Neural progenitor cell (in vitro differentiated cells): ENCODE measurements at places on chromosomes 13 and 19. TPM values are rescaled to one million over a fixed set of nuclear protein-coding genes. Genes with fewer than 3 reads are reported as not detected.

- DNase-seq: no peak
- no peak overlapping the region for H3K27ac ChIP-seq
- H3K4me1 ChIP-seq: no peaks in the 10 kb centered on the region
- no peak overlapping the region for H3K4me3 ChIP-seq
- H3K36me3 ChIP-seq: no peaks in the 10 kb centered on the region
Measured at GRCh38 chr19:51441410-51442390, 16.6 kb downstream of the SIGLEC8 start.

Gene ZNF93
- 72.7 and 79.0 TPM in 2 replicates for total RNA-seq

DNA sequence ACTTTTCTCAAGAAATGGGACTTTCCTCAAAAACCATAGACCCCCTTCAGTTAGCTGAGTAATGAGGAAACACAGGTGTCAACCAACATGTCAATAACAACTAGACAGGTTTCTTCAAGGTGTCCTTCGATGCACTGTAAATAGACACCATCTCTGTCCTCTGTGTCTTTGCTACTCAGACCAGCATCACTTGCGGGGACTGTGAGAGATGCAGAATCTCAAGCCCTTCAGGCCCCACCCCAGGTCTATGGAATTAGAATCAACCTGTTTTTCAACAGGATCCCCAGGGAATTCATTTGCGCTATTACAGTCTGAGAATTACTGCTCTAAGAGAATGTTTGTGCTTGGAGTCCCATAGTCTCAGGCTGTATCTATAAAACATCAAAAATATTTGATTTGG is 469.9 kb downstream of the COG6 start:
- H3K4me3 ChIP-seq: no peak overlapping the region
- DNase-seq: no peak
- no peak overlapping the region for H3K27ac ChIP-seq
- no peaks in the 10 kb centered on the region for H3K27me3 ChIP-seq
- no peaks in the 10 kb centered on the region for H3K36me3 ChIP-seq

Gene CGB2
- 1.0 TPM in 1 of 2 replicates, not detected in the other for total RNA-seq

GRCh38 chr13:40101708-40102359 is 446.4 kb downstream of the COG6 start:
- no peak for DNase-seq
- H3K4me3 ChIP-seq: no peak overlapping the region
- no peak overlapping the region for H3K27ac ChIP-seq

Gene HIPK4
- 0.34 TPM in 1 of 2 replicates, not detected in the other for total RNA-seq

DNA sequence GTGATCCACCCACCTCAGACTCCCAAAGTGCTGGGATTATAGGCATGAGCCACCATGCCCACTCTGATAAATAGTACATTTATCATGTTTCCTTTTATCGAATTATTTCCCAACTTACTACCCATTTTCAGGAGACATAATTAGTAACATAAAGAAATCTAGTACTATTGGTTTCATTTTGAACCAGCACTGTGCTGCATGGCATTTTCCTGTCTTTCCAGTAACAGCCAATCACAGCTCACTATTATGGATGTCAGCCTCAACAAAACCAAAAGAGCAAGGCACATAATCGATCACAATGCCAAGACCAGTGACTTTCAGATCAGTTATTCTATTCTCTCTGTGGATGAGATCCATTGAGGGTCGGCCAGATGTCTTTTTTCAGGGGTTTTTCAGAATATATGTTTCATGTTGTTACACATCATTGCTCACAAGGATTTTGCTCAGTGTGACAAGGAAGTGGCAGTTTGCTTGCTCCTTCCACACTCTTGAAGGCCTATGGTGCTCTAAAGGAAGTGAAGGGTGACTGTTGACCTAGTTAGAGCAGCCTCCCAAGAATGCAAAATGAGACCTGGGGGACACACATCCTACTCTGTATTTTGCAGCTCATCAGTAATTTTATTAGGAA is 233.4 kb downstream of the KCNRG start:
- H3K36me3 ChIP-seq: no peaks in the 10 kb centered on the region
- no peak for DNase-seq
- no peaks in the 10 kb centered on the region for H3K27me3 ChIP-seq
- no peak overlapping the region for H3K4me3 ChIP-seq
- no peak overlapping the region for H3K27ac ChIP-seq
- no peaks in the 10 kb centered on the region for H3K4me1 ChIP-seq

Gene DCT
- total RNA-seq: 0.09 TPM in 1 of 2 replicates, not detected in the other

DNA sequence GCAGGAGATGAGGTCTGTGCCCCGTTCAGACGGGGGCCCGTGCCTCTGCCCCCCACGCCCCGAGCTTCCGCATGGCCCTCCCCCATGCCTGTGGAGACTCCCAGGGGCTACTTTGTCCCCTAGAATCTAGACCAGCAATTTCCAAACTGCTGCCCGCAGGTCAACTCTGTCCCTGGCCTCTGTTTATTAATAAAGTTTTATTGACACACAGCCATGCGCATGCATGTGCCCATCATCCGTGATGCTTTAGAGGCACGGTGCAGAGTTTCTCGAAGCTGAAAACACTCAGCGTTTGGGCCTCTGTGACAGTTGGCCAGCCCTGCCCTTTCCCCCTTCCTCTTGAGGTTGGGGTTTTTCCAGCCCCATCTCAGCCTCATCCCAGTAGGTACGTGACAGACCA is 140.0 kb downstream of the KDM4B start:
- H3K27me3 ChIP-seq: no peaks in the 10 kb centered on the region
- H3K4me1 ChIP-seq: peaks cover 11% of the 10 kb centered on the region
- no peak for DNase-seq

DNA sequence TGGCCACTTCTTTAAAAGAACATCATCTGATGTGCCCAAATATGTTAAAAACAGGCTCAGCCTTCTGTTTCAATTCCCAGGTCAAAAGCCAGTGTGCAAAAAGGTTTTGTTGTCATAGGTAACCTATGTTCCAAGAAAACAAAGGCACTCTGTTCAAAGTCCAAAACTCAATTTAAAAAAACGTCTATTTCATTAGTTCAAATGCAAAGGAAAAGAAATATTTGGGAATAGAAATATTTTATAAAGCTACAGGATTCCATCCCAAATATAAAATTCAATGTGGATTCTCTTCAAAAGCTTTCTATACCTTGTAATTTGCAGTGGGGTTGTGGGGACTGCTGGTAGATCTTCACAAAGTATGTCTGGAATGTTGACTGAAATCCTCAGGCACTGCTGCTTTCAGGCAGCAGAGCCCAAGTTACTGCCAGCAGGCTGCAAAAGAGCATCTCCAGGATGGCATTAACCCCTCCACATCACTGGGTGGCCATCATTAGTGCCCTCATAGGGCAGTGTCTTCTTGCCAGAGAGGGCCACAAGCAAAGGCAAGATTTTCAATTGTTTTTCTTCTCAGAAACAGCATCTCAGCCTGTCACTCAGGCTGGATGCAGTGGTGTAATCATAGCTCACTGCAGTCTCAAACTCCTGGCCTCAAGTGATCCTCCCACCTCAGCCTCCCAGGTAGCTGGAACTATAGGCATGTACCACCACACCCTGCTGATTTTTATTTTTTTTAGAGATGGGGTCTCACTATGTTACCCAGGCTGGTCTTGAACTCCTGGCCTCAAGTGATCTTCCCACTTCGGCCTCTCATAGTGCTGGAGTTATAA is 22.8 kb upstream of the STK24 start:
- no peaks in the 10 kb centered on the region for H3K36me3 ChIP-seq
- H3K27ac ChIP-seq: no peak overlapping the region
- no peaks in the 10 kb centered on the region for H3K27me3 ChIP-seq
- peak; percentile 65 for DNase-seq
- no peak overlapping the region for H3K4me3 ChIP-seq

- H3K4me3 ChIP-seq: peak overlapping the region; percentile 100
- H3K27ac ChIP-seq: no peak overlapping the region
- H3K36me3 ChIP-seq: no peaks in the 10 kb centered on the region
- no peaks in the 10 kb centered on the region for H3K27me3 ChIP-seq
Measured at GRCh38 chr19:45791744-45792469, 738 bp downstream of the DMWD start.

- H3K27me3 ChIP-seq: no peaks in the 10 kb centered on the region
- no peaks in the 10 kb centered on the region for H3K4me1 ChIP-seq
- H3K27ac ChIP-seq: no peak overlapping the region
- H3K36me3 ChIP-seq: no peaks in the 10 kb centered on the region
- no peak for DNase-seq
Measured at GRCh38 chr19:49614096-49614833, 23.3 kb downstream of the PRR12 start.

DNA sequence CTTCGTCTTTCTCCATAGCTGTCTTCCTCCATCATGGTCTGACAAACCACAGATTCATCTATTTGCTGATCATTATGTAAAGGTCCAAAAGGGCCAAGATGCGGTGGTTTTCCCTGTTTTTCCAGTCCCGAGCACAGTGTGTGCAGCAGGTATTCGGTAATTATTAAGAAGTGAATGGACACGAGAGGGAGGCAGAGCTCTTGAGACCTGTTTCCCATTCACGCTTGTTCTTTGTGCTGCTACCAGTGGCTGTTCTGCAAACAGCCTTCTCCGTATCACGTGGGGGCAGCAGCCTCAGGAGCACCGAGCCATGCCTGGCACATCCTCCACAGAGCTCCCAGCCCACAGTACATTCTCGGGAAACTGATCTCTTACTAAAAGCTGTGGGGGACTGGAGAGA is 50.3 kb downstream of the CCDC70 start:
- no peaks in the 10 kb centered on the region for H3K27me3 ChIP-seq
- H3K4me3 ChIP-seq: no peak overlapping the region
- H3K27ac ChIP-seq: no peak overlapping the region
- no peak for DNase-seq
- no peaks in the 10 kb centered on the region for H3K36me3 ChIP-seq
- H3K4me1 ChIP-seq: peaks cover 8% of the 10 kb centered on the region

Gene UHRF1
- total RNA-seq: 34.1 and 74.7 TPM in 2 replicates

- no peaks in the 10 kb centered on the region for H3K4me1 ChIP-seq
- no peak overlapping the region for H3K27ac ChIP-seq
- no peak overlapping the region for H3K4me3 ChIP-seq
Measured at GRCh38 chr19:43460362-43461016, 4.9 kb downstream of the LYPD3 start.

DNA sequence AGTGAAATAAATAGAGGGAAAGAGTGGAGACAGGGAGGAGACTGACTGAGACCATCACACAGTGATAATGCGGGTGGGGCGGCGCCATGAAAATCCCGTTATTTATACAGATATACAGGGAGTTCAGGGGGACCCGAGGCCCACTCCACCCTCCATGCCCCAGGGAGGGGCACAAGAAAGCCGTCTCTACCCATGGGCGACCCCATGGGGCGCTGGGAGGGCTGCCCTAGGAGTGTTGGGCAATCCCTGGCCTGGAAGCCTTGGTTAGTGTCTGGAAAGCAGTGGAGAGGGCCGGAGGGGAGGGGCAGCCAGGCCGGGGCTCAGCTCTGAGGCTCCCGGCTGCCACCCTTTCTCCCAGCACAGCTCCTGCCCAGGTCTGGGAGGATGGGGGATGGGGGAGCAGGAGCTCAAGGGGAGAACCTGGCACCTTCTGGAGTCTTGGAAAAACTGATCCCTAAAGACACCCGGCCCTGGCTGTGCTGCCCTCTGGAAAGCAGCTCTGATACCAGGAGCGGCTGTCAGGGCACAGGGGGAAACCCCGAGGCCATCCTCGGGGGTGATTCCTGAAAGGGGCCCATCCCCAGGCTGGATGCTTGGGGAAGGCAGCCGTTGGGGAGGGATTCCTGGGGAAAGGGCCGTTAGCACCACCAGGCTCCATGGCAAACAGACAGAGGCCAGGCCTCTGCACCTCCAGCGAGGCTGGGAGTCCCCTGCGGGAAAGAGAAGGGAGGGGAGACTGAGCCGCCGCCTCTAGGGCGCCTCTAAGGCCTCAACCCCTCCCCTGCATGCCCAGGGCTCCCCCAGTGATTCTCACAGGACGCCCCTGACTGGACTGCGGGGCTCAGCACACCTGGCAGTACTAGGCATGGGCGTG is 3.0 kb upstream of the PRKD2 start:
- H3K27ac ChIP-seq: no peak overlapping the region
- DNase-seq: no peak
- H3K4me1 ChIP-seq: peaks cover 6% of the 10 kb centered on the region
- H3K27me3 ChIP-seq: no peaks in the 10 kb centered on the region
- H3K36me3 ChIP-seq: no peaks in the 10 kb centered on the region

DNA sequence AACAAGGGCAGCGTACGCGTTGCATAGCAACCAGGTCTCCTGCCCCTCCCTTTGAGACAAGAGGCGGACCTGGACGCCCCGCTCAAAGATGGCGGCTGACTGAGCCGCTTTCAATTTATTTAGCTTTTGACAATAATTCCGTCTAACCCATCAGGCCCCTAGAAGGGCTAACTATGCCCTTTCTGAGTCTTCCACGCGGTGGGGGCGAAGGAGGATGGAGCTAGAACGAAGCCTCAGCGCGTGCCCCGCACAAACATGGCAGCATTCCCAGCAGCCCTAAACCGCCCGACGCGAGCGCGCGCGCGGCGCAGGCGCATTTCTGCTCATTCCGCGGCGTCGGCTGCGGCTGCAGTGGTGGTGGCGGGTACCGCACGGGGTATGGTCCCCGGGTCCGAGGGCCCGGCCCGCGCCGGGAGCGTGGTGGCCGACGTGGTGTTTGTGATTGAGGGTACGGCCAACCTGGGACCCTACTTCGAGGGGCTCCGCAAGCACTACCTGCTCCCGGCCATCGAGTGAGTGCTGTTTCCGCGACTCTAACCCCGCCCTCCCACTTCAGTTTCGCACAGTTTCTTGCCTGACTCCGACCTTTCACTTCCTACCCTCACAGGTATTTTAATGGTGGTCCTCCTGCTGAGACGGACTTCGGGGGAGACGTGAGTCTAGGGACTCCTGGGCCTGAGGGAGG is at the start of gene MED25:
MED25 (plus strand) TSS at position 326 of the 685 bp plus-strand sequence; CDS start at position 379, 53 bp downstream.
- peak within 1 kb of the TSS; percentile 91 for H3K4me3 ChIP-seq
- DNase-seq: peak; percentile 94
- H3K27me3 ChIP-seq: no peaks in the 10 kb centered on the region
- peaks cover 15% of the 10 kb centered on the region for H3K4me1 ChIP-seq
- H3K27ac ChIP-seq: peak within 1 kb of the TSS; percentile 66
- no peaks in the 10 kb centered on the region for H3K36me3 ChIP-seq

Gene SLC8A2
- total RNA-seq: 14.5 and 17.6 TPM in 2 replicates

DNA sequence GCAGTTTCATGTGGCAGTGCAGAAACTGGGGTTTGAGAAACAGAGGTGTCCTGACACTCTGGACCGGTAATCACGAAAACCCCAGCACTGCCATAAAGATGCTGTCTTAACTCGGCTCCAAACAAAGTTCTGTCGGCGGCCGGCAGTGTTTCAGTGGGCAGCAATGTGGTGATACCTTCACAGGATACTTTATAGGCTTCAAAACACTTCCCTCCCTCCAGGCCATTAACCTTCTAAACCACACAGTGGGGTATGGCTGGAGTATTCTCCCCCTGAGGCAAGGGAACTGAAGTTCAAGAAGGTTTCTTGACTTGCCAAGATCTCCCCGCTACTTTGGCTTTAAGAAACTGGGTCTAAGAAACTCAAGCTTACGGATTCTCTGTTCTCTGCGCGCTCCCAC is 1.1 kb downstream of the RUBCNL start:
- H3K36me3 ChIP-seq: no peaks in the 10 kb centered on the region
- H3K27me3 ChIP-seq: peaks cover 77% of the 10 kb centered on the region
- no peaks in the 10 kb centered on the region for H3K4me1 ChIP-seq

- no peak overlapping the region for H3K4me3 ChIP-seq
- no peaks in the 10 kb centered on the region for H3K27me3 ChIP-seq
- DNase-seq: no peak
- peaks cover 12% of the 10 kb centered on the region for H3K36me3 ChIP-seq
- H3K4me1 ChIP-seq: no peaks in the 10 kb centered on the region
Measured at GRCh38 chr19:32459204-32459865, 53.8 kb downstream of the DPY19L3 start.

Gene SUGP2
- 123 and 125 TPM in 2 replicates for total RNA-seq

- no peak overlapping the region for H3K27ac ChIP-seq
- DNase-seq: peak; percentile 6
- no peaks in the 10 kb centered on the region for H3K36me3 ChIP-seq
- H3K27me3 ChIP-seq: no peaks in the 10 kb centered on the region
Measured at GRCh38 chr13:107192289-107192688, 624.4 kb upstream of the ARGLU1 start.

Gene SLC17A7
- total RNA-seq: 1.4 TPM in 2 replicates
